ENCODE measurements at places on chromosomes 16 and 17.

DNA sequence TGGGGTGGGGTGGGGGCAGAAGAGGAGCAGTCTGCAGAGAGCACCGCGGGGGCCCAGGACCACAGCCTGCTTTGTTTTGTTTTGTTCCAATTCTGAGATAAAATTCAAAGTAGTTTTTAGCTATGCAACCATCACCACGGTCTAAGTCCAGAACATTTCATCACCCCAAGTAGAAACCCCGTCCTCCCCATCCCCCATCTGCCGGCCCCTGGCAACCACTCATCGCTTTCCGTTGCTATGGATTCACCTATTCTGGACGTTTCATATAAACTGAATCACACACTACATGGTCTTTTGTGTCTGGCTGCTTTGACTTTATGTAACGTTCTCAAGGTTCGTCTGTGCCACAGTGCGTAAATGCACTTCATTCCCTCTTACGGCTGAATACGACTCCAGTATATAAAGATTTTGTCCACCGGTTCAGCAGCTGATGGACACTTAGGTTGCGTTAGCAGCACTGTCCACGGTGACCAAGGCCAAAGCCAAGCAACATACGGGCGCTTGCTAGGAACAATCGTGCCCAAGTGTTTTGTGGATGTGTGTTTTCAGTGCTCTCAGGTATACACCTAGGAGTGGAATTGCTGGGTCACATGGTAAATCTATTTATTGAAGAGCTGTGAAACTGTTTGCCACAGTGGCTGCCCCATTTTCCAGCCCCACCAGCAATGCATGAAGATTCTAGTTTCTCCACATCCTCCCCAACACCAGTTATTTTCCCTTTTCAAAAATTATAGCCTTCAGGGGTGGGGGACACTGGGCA lies 27.7 kb upstream of the RASD1 start:
- DNase-seq, result no peak

- no peak for DNase-seq
These were observed 20.6 kb upstream of the RNF135 start for GRCh38 chr17:30950189-30950588.

DNA sequence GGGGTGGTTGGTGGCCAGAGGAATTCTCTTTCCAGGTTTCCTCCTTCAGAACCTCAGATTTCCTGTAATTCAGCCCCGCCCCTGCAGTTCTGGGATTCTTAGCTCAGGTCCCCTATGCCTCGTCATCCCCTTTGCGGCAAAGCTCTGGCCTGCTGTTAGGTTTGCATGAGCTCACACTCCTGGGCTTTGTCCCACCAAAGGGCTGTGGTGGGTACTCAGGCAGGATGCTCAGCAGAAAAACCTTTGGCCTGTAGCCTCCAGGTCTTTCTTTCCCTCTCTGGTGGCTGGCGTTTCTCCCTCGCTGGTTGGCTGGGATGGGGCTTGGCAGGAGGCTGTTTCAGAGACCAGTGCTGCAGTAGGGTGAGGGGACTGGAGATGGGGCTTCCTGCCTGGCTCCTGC lies 9.6 kb upstream of the PLEKHG4 start:
- DNase-seq, result no peak

DNA sequence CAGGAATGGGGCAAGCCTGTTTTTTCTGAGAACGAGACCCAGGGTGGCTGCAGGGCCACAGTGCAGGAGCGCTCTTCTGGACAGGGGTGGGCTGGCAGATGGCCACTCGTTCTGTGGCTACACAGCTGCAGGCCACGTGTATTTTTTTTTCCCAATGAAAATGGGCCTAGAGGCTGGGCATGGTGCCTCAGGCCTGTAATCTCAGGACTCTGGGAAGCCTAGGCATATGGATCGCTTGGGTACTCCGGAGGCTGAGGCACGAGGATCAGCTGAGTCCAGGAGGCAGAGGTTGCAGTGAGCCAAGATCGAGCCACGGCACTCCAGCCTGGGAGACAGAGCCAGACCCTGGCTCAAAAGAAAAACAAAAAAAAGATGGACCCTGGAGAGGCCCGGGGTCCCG lies 6.8 kb downstream of the UNKL start:
- no peak for DNase-seq

- no peak for DNase-seq
These were observed 285.6 kb downstream of the KCNJ2 start for GRCh38 chr17:70454908-70455307.

DNA sequence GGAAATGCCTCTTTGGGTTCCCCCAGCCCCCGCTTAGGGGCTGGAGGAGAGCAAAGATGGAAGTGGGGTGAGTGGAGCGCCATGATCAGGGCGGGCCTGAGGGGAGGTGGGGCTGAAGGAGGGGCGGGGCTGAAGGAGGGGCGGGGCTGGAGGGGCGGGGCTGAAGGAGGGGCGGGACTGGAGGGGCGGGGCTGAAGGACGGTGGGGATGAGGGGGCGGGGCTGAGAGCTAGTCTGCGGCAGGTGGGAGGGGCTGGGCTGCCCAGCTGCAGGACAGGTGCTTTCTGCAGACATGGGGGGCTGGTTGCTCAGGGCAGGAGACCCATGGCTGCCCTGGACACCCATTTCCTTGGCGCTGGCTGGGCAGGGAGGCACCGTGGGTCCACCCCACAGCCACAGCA lies 39.1 kb upstream of the PABPN1L start:
- DNase-seq, result no peak

GRCh38 chr17:14427900-14428647 lies 127.2 kb downstream of the HS3ST3B1 start:
- DNase-seq, result no peak

DNA sequence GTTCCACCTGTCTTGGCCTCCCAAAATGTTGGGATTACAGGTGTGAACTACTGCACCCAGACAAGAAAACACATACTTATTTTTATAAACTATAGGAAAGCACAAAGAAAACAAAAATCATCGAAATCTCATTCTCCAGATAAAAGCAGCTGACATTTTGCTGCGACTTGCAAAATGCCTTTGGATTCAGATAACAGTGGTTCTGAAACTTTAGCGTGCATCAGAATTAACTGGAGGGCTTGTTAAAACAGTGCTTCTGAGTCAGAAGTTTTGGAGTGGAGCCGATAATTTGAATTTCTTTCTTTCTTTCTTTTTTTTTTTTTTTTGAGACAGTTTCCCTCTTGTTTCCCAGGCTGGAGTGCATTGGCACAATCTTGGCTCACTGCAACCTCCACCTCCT lies 17.7 kb upstream of the GJD3 start:
- DNase-seq, result no peak

DNA sequence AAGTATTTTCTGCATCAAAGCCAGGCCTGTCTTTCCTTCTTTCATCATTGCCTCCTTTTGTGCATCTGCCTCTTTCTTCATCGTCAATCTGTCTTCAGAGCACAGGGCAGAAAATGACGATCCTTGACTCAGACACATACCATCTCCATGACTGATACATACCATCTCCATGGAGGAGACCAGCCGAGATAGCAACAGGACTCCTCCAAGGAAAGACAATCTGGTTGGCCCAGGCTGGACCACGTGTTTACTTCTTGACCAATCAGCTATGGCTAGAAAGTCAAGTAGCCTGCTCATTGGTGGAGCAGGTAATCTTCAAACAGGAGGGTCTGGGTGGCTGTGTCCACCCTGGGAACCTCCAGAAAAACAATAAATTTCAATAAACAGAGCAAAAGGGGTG lies 164.6 kb downstream of the CPPED1 start:
- no peak for DNase-seq

DNA sequence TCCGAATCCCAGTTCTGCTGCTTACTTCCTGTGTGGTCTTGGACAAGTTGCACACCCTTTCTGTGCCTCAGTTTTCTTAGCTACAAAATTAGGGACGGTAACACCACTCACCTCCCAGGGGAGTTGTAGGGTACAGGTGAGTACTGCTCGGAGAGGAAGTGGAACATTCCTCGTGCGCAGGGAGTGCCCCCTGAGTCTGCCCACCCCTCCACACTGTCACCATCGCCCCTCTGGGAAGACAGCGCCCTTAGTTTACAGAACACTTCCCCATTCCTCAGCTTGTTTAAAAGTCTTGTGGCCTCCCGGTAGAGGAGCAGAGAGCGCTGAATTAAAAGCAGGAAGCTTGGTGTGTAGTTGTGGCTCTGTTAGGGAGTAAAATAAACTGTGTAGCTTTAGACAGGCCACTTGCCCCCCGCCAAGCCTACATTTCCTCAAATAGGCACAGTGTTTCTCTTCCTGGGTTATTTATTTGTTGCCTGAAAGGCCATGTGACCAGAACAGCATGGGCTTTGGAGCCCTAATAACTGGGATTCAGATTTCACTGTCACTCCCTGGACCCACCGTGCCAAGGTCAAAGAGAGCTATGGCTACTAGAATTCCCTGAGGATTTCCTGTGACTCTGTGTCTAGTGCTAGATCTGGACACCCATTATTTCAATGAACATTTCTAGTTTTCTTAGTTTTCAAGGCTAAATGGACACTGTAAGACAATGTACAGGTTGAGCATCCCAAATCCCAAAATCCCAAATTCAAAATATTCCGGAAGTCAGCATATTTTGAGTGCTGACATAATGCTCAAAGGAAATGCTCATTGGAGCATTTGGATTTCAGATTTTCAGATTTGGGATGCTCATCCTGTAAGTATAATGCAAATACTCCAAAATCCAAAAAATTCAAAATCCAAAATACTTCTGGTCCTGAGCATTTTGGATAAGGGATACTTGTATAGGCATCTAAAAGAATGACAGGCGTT lies 372.5 kb downstream of the SNX29 start:
- no peak for DNase-seq

DNA sequence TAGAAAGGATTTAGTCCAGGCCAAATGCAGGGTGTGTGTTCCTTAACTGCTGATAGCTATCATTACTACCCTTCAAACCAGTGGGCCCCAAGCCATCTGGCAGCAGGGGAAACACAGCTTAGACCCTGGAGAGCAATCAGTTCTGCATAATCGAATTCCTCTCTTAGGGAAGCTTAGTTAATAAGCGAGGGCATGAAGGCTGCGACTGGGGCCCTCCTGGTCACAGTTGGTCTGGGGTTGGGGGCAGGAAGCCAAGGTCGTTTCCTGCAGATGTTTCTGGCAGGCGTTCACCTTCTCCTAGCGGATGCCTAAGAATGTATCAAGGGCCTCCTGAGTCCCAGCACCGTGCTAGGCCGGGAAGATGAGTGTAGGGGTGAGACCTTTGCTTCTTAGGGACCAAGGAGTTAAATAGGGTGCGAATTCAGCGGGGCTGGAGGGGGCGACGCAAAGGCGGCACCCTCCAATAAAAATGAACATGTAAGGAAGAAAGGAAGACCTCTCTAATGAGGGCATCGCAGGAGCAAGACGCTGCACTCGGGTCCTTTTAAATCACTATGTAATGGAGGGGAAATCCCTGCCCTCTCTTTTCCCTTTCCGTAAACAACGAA lies 16.5 kb upstream of the EEF2K start:
- DNase-seq, result peak; percentile 30

DNA sequence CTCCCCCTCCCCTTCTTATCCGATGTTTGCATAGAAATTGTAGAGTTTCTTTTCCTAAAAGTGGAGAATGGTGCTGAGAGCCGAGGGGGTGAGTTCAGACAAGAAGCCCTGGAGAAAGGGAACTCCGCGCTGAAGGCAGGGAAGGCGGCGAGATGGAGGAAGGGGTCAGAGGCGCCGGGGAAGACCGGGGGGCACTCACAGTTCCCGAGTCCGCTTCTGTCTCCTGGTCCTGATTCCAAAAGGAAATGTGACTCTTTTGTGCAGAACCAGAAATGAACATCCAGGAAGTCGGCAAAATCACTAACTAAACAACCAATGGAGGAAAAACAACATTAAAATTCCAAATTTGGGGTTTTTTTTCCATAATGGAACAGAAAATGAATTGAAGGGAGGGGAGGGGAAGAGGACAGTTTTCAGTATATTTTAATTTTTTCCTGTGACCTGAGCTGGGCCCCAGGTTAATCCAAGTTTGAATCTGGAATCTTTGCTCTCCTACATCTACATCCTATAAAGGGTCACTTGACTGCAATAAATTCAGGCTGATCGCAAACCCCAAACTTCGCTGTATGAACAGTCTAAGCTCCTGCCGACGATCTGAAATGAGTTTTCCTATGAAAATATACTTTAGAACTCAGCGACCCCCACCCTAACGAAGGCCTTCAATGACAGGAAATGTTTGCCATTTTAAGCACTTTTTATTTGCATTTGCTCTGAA lies 252.3 kb downstream of the C16orf95 start:
- no peak for DNase-seq

- no peak for DNase-seq
These were observed 10.0 kb upstream of the SLC4A1 start for GRCh38 chr17:44277976-44278375.

DNA sequence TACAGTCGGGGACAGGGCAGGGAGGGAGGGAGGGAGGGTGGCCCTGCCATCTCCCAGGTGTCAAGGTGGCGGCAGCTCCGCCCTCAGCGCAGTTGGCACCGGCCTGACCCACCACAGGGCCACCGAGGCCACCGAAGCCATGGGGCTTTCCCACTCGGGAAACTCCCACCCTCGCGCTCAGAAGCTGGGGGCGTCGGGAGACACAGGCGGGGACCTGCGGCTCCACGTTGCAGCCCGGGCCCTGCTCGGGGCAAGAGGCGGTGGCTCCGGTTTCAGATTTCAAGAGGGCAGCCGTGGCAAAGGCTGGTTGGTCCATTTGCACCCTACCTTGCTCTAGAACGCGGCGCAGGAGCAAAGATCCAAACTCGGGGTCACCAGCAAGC lies 544 bp downstream of the CYB561 start:
- DNase-seq, result peak; percentile 81

DNA sequence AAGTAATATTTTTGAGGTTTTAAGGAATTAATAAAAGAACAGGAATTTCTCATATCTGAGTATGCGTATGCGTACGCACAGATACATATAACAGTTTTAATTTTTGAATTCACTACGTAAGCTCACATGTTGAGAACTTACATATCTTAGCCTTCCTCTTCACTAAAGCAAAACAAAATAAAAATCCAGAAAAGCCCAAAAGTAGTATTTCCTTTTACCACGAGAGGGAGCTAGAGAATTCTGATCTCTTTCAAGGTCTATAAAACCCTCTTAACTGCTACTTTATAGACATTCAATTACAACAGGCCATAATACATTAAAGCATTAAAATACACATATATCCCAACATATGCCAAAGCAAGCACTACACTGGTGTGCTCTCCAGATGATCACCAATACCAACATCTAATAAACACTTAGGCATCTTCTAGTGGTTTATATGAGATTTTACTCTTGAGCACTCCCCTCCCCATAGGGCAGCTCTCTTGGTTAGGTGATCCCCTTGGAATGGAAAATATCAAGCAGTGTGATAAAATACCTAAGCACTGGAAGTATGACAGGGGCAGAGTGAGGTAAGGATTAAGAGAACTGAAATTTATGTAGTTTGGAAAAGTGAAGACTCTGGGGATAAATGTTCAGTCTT lies 94.0 kb downstream of the SKAP1 start:
- no peak for DNase-seq

- no peak for DNase-seq
These were observed 10.7 kb downstream of the ANKRD40 start for GRCh38 chr17:50697062-50697461.

- DNase-seq, result no peak
These were observed 101.0 kb upstream of the IRX5 start for GRCh38 chr16:54829691-54830090.

Data from left lung (tissue), 14 donors.